Breast epithelium (tissue), 4 donors: ENCODE measurements at places on chromosomes 7 and 10. TPM values are rescaled to one million over a fixed set of nuclear protein-coding genes. Genes with fewer than 3 reads are reported as not detected.

DNA sequence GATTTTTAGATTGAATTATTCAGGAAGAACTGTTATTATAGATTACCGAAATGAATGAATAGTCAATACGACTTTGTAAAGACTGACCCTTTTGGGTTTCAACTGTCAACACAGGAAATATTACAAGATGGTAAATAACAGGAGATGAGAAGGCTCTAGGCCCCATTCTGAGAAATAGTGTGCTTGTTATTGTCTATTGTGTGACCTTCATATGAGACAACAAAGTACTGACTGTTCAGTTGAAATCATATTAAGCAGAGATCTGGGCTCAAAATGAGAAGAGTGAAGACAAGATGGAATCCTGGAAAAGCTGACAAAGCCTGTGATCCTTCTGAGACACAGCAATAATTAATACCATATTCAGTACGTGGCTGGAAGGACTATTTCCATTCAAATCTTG, 503.8 kb downstream of the INHBA start:
- DNase-seq: no peak

DNA sequence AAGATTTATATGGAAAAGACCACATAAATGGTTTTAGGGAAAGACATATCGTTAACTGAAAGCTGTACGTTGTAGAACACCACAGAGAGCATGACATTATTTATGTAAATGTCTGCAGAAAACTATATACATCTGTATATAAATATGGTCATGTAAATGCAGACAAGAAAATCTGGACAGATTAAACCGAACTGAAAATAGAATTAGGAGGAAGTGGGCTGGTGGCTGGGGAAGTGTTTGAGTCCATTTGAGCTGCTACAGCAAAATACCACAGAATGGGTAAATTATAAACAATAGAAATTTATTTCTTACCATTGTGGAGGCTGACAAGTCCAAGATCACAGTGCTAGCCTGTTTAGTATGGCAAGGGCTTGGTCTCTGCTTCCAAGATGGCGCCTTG, 56.3 kb upstream of the USP6NL start:
- DNase-seq: no peak

DNA sequence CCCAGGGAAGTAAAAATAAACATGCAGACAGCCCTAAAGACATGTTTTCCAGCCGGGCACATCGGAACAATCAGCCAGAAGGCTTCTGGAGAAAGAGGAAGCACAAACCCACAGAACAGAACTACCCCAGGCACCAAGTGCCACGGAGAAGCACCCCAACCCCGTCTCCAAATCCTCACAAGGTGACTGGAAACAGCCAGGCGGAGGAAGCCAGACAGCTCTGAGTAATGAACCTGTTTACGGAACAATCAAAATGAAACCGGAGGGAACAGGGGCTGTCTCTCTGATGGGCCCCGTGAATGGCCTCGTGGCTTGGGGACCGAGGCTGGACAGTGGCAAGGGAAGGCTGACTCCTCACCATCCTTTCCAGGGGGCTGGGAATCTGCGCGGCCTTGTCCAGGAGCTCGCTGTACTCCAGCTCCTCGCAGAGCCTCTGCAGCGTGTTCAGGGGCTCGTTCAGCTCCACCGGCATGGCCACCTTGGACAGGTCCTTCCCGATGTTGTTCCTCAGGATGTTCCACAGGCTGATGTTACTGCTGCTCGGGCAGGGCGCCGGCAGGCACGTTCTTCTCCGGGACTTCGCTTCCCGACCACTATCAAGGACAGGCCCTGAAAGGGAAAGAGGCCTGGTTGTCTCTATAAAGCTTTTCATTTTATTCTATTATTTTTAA, 77.0 kb upstream of the GSDME start:
- no peak for DNase-seq

- no peak for DNase-seq
These were observed 259.8 kb upstream of the AOAH start for GRCh38 chr7:36984041-36984521.

DNA sequence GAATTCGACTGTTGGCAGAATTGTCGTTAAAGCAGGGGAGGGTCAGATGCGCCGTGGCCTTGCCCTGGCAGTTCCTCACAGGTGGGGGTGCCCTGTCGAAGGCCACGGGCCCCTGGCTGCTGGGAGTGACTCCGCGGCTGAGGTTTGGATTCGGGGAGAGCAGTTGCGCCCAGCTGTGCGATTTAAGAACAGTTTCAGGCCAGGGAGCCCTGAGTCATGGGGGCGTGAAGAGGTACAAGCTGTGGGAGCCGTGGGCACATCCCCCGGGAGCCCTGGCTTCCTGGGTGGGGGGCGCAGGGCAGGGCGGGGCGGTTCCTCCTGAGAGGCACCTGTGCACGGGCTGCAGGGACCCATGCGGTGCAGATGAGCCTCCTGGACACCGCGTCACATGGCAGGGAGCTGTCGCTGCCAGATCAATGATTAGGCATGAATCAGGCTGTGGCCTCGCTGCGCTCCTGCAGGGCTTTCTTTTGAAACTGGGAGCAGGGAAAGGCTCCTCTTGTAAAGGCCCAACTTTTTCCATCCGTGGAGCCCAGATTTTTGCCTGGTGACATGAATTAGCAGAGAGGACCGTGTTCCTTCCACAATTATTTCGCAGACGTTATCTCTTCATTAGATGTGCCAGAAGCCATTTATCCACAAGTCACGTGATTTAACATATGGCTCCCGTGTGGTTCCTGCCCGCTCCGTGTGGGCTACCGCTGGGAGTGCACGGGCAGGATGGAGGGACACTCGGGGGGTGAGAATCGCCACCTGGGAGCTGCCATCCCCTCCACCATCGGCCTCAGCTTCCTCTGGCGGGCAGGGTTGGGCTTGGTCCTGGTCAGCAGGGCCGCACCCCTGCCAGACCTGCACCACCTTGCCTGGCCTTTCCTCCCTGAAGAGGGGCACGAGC, 918 bp downstream of the PWWP2B start:
- DNase-seq: no peak

DNA sequence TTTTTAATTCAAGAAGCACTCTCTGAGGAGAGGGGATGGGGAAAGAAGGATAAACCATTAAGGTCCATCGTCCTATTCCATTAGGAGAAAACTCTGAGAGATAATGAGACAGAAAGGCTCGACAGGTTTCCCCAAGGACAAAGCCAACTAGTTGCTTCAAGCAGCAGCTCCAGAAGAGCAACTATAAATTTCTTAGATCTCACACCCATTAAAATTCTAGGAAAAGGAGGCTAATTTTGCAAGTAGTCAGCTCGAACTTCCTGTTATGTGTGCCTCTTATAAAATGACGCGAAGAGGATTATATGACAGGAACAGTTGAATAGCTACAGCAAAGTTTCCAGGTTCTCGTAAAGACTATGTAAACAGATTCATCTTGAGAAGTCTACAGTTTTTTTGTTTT, 52.0 kb upstream of the ST8SIA6 start:
- no peak for DNase-seq

- DNase-seq: no peak
These were observed 88.1 kb upstream of the IFRD1 start for GRCh38 chr7:112362053-112362650.

- no peak for DNase-seq
These were observed 308.0 kb downstream of the EXOC4 start for GRCh38 chr7:133560900-133561299.

GRCh38 chr10:79470096-79470495, 24.7 kb upstream of the ZCCHC24 start:
- no peak for DNase-seq

- DNase-seq: no peak
These were observed 6.1 kb upstream of the FGL2 start for GRCh38 chr7:77205706-77206105.

GRCh38 chr10:103512166-103512565, 18.7 kb downstream of the NEURL1 start:
- no peak for DNase-seq

DNA sequence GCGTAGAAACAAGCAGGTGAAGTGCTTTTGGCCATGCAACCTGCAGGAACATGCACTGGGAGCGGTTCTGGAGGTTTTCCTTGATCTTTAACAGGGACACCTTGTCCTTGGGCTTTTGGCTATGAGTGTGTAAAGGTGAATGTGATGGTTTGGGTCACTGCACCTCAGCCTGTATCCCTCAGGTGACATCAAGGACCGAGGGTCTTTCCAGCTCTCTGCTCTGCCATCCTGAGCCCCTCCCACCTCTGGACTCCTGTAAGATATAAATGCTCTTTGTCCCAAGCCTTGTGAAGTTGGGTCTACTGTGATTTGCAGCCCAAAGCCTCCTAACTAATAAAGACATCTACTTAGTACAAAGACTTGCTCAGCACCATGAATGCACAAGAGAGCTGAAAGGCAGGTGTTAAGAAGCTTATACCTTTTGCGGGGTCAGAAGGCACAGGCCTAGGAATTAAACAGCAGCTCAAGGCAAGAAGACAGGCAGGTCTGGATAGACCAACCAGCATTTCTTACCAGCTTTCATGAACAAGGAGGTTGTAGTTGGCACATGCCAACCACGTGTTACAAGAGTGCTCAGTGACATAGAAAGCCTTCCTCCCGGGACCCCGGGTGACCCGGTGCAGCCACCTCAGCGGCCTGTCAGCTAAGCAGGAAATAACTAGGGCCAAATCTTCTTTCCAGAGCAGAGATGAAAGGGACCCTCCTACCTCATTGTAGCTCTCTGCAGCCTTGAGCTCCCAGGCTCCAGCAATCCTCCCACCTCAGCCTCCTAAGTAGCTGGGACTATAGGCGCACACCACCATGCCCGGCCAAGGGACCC, 89.9 kb downstream of the CARD11 start:
- peak; percentile 10 for DNase-seq

DNA sequence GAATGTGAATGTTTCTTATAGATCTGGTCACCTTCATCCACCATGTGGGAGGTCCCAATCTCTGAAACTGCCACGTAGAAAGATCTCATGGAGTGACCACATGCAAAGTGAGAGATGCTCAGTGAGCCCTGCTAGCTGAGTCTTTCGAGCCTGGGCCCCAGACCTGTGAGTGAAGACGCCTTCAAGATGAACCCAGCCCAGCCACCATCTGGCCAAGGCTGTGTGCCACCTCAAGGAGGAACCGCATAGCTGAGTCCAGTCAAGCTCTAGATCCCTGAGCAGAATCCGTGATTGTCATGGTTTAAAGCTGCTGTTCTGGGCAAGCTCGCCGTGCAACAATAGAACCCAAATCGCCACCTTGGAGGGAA, 20.2 kb upstream of the PPIF start:
- DNase-seq: no peak

The OR2A12 gene
- total RNA-seq: not detected

The OR2A1 gene
- total RNA-seq: 0.32 TPM

The SPDYE2 gene
- not detected for total RNA-seq

The GIMAP2 gene
- 18.2 TPM for total RNA-seq

The THNSL1 gene
- 1.6 TPM for total RNA-seq

The ARHGAP22 gene
- total RNA-seq: 2.6 TPM

The TLX1 gene
- total RNA-seq: not detected
